Activated CD4-positive, alpha-beta T cell treated with anti-CD3 and anti-CD28 coated beads for 36 hours (primary cell): ENCODE measurements at places on chromosomes 1 and 21. TPM values are rescaled to one million over a fixed set of nuclear protein-coding genes. Genes with fewer than 3 reads are reported as not detected.

PDPN gene
- total RNA-seq: not detected

TSPEAR gene
- not detected for total RNA-seq

RAP1A gene
- 214 TPM for total RNA-seq

PYHIN1 gene
- 5.6 TPM for total RNA-seq

LEMD1 gene
- total RNA-seq: 0.79 TPM

RSPH1 gene
- total RNA-seq: 0.21 TPM

SLC6A17 gene
- 0.07 TPM for total RNA-seq

MXRA8 gene
- total RNA-seq: 0.49 TPM

C1orf115 gene
- 0.78 TPM for total RNA-seq

LPAR3 gene
- 0.23 TPM for total RNA-seq

ALG14 gene
- total RNA-seq: 5.3 TPM

TMEM82 gene
- total RNA-seq: not detected

LCE2A gene
- total RNA-seq: not detected

PPP1R8 gene
- total RNA-seq: 65.9 TPM

PODN gene
- not detected for total RNA-seq

OR2T5 gene
- total RNA-seq: not detected

MAEL gene
- total RNA-seq: not detected

CFHR4 gene
- not detected for total RNA-seq

LCE3E gene
- total RNA-seq: not detected

KCNJ10 gene
- 0.11 TPM for total RNA-seq

SEMA4A gene
- total RNA-seq: 53.3 TPM

SMIM1 gene
- total RNA-seq: 4.2 TPM

PEF1 gene
- 48.8 TPM for total RNA-seq

FCGR3B gene
- total RNA-seq: not detected

OR10J1 gene
- not detected for total RNA-seq

TMCO4 gene
- 15.6 TPM for total RNA-seq

IL24 gene
- 10.7 TPM for total RNA-seq

TMEM81 gene
- total RNA-seq: 2.8 TPM

NR0B2 gene
- not detected for total RNA-seq

ELF3 gene
- 0.30 TPM for total RNA-seq

LAD1 gene
- not detected for total RNA-seq

SH2D5 gene
- 0.51 TPM for total RNA-seq

FCER1A gene
- not detected for total RNA-seq

MRPS15 gene
- total RNA-seq: 123 TPM

TSTD1 gene
- 26.0 TPM for total RNA-seq

IFFO2 gene
- total RNA-seq: 62.7 TPM

VANGL1 gene
- total RNA-seq: 3.0 TPM

ACTN2 gene
- total RNA-seq: 0.44 TPM

CCDC17 gene
- 1.0 TPM for total RNA-seq
